ENCODE measurements at places on chromosomes 12 and 14.

DNA sequence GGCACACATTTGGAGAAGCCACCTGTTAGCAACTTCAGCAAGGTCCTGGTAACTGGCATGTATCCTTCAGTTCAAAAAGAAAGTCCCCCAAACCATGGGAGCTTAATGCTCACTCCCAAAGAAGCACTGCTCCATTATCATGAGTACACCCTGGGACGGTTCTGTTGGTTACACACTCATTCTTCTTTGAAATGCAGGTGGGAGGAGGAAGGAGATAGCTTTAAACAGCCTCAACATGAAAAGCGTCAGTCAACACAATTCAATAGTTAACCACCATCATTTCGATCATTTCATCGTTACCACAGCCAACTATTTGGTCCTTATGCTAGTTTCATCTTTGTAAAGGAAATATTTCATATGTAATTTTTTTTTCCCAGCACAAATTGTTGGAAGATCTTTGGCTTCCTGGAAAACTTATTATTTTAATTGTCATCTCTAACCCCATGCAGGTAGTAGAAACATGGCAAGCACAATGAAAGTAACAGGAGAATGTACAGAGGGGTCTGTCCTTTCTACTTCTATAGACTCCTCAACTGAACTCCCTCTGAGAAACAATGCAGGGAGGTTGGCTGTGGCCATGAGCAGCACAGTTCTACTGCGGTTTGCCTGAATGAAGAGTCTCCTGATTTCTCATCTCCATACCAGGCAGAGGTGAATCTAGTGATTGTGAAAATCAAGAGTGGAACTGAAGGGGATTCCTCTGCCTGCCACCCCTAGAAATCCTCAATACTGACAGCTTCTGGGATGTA is 196.4 kb upstream of the FOXN3 start:
- DNase-seq, result no peak

- DNase-seq, result no peak
Observed at GRCh38 chr12:103958621-103959020, 7.1 kb upstream of the TDG start.

DNA sequence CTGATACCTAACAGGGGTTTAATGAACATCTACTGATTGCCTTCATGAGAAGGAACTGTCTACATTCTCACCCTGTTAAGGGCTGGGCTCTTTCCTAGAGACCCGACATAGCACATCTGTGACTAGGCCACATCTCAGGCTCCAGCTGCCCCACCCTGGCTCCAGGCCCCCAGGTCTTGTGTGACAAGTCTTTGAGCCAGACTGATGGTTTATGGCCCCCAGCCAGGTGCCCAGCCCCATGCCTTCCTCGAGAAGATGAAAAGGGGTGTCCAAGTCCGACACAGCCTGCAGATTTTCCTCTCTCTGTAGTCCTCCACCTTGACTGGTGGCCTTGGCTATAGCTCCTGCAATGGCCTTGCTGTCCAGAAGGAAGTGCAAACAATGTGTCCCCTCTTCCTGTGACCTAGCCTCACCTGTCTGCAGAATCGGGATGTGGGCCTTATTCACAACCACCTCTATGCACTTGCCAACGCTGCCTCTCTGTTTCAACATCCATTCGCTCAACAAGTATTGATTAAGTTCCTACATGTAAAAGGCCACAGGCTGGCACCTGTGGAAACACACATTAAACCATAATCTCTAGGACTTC is 4.2 kb downstream of the ACTN1 start:
- DNase-seq, result no peak

DNA sequence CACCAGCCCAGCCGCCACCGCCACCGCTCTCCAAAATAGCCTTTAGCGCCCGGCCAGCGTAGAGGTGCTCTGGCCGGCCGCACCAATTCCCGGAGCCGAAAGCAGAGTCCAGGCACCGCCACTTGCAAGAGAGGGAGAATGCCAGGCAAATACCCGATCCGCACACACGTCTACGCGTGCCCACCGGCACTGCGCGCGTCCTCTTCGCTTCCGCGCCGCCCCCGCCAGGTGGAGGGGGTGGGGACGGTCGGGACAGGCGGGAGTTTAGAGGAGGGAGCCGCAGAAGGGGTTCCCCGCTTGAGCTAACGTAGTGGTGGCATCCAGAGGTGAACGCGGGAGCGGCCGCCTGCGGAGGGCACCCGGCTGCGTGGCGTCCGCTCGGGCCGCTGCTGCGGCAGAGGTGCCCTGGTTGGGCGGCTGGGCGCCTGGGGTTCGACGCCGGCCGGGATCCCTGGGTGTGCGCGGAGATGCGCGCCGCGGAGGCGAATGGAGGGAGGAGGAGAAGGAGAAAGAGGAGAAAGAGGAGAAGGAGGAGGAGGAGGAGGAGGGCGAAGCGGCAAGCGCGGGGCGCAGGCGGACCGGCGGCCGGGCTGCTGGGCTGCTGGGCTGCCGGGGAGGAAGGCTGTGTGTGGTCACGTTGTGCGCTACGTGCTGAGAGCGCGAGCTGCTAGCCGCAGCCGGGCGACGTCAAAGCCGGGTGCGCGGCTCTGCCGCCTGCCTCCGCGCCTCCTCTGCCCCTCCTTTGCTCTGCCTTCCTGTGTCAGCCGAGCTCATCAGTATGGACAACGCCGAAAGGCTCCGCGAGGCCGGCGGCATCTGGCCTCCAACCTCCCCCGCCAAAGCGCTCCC is at the start of gene MDGA2:
Gene MDGA2 (minus strand): TSS at position 140 of the 849 bp plus-strand sequence.
- no peak for DNase-seq

GRCh38 chr14:31527087-31527486 is 34.1 kb upstream of the NUBPL start:
- DNase-seq, result no peak

Data from activated CD4-positive, alpha-beta T cell treated with anti-CD3 and anti-CD28 coated beads, Interleukin-2, amount 50 U/mL, for 1 hour (primary cell).